ENCODE measurements at places on chromosomes 7 and 10.

DNA sequence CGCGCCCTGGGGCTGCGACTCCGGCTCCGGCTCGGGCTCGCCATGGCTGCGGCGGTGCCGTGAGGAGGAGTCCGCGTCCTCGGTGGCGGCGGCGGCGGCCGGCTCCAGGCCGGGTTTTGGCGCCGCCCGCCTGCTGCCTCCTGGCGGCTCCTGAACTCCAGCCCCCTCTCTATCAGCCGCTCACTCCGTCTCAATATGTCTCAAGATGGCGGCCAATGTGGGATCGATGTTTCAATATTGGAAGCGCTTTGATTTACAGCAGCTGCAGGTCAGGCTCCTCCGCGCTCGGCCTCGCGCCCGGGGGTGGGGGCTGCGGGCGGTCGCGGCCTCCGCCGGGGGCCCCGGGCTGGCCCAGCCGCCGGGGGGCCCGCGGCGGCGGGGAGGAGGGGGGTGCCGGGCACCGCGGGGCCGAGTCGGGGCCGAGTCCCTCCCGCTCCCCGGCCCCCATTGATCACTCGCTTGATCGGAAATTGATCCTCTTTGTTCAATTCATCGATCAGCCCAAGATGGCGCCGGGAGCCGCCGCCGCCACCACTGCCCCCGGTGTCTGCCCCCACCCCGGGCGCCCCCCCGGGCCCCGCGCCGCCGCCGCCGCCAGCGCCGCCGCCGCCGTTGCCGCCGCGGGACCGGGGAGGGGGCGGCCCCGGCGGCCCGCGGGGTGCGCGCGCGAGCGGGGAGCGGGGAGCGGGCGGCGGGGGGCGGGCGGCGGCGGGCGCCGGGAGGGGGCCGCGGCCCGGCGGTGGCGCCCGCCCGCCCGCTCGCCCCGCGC, 1.4 kb upstream of the CUX1 start:
- peak; percentile 84 for DNase-seq

- no peak for DNase-seq
These were observed 168.3 kb downstream of the MYOF start for GRCh38 chr10:93313798-93314197.

DNA sequence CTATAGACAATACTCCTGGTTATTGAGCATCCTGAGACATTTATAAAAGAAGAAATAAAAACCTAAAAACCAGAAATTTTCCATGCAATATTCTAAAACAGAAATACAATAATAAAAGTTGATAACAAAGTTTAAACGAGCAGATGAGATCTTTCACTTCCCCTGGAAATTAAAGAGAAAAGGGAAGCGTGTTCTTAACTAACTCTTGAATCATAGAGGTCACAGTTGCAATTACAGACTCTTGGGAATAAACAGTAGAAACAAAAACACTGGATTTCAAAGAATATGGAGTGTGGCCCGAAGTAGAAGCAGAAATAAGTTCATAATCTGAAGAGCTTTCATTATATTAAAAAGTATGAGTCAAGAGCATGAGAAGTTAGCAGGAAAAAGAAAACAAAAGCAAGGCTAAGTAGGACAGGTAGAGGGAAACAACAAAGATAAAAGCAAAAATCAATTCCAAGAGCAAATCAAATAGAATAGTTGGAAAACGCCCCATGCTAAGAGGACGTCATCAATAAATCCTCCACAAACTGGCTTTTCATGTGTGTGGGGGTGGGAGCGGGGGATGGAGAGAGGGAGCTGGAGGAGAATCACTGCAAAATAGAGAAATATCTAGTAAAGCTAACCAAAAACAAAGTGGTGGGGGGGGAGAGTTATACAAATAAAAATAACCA, 55.2 kb upstream of the C10orf71 start:
- DNase-seq = no peak

DNA sequence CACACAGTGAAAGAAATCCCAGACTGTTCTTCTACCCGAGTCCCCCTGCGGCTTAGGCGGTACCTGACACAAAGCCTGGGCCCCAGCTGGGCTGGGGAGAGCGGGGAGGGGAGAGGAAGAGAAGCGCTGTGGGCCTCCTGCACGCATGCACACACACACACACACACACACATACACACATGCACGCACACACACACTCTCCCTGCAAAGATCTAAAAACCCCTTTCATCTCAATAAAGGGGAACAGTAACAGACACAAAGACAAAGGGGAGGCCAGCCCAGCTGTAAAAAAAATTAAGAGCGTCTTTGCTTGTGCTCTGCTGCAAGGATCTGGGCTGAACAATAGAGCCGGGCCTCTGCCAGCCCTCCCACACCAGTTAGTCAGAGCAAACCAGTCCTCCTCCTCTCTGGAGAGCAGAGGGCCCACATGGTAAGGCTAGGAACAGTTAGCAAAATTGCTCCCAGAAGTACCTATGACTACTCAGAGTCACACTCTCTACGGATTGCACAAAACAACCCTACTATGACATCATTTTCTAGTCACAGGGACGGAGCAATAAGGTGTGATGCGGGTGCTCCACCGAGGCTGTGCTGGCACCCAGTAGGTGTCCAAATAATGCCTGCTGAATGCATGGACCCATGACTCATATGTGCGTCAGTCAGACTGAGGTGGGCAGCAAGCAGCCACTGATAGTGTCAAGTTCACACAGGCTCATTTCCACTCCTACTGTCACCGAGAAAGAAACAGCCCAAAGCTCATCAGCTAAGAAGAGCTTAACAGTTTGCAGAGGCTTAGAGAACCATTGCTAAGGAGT, 9.2 kb downstream of the ITPRIP start:
- peak; percentile 91 for DNase-seq

DNA sequence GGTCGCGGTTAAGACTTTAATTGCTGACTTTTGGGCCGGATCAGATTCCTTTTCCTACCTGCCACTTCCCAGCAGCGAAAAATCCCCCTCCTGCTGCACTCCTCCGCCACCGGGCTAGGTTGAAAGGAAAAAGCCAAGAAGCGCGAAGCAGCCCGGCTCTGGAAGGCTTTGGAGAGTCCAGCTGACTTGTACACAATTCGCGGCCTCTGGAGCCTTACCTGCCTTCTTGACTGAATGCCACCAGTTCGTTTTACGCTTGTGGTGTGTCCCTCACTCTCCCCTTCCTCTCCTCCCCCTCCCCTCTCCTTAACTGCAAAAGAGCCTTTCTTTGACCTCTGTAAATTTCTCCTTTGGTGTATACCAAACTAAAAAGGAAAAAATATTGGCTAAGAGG, 2.7 kb upstream of the FEZF1 start:
- DNase-seq = no peak

All from fibroblast of skin of right biceps (primary cell).